Small intestine (tissue), 16 donors: ENCODE measurements at places on chromosomes 7 and 10.
A peak's percentile ranks its signal among the peaks of the same experiment; 100 is the strongest.

DNA sequence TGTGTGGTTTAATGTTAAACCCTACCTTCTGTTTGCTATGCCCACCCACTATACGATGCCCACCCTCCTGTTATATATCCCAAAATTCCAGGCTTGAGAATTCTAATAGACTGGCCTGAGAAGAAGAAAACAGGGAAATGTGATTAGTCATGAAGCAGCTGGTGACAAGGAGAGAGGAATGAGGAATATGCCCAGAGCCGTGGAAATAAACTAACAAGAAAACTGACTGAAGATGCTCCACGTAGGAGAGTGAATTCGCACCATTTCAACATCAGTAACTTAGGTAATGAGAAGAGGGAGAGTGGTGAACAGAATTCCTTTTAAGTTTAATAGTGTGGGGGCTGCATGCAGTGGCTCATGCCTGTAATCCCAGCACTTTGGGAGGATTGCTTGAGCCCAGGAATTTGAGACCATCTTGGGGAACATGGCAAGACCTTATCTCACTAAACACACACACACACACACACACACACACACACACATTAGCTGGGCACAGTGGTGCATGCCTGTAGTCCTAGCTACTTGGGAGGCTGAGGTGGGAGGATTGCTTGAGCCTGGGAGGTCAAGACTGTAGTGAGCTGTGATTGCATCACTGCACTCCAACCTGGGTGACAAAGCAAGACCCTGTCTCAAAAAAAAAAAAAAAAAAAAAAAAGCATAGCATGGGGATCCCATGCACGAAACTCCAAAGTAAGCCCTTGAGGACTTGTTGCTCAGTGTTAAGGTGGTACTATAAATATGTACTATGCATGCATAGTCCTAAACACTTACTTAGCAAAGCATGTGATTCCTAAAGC, 16.1 kb upstream of the SYPL1 start:
- DNase-seq, result no peak

GRCh38 chr10:91711885-91712680, 79.2 kb upstream of the PPP1R3C start:
- DNase-seq, result no peak

DNA sequence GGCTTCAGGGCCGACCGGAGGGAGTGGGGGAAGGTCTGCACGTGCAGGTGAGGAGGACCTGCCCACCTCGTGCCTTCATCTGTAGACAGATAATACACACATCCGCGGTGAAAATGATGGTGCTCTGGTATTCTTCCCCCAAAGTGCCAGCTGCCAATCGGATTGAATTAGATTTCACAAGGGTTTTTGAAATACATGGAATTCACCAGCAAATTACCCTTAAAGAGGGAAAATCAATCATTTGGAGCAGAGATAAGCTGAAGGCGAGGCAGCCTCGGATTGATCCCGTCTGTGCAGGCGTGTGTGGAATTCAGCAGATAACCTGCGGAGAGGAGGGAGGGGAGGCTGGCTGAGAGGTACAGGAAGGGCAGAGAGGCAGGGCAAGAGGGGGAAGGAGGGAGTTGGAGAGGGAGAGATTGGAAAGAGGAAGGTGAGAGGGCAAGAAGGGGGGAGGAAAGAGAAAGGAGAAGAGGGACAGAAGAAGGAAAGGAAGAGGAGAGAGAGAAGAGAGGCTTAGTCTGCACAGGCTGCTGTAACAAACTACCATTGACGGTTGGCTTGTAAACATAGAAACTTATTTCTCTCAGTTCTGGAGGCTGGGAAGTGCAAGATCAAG, 84.2 kb downstream of the C10orf105 start:
- DNase-seq, result peak; percentile 78

- DNase-seq, result no peak
Observed at GRCh38 chr7:46229409-46229808, 308.3 kb upstream of the IGFBP3 start.

DNA sequence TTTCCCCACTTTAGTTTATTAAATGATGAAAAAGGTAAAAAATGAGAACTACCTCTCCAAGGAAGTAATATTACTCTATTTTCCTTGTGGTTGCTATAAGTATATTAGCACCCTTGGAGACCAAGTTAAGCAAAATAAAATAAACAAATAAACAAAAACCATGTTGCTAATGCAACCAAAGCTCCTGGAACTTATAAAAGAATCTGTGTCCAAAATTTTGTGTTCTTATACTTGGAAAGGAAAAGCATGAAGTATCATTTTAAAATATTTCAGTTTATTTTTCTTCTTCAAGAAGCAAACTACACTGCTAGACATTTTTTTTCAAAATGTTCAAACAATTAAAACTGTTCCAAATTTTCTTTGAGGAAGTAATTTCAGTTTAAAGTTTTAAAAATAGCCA, 441.9 kb upstream of the LRRTM3 start:
- DNase-seq, result no peak

DNA sequence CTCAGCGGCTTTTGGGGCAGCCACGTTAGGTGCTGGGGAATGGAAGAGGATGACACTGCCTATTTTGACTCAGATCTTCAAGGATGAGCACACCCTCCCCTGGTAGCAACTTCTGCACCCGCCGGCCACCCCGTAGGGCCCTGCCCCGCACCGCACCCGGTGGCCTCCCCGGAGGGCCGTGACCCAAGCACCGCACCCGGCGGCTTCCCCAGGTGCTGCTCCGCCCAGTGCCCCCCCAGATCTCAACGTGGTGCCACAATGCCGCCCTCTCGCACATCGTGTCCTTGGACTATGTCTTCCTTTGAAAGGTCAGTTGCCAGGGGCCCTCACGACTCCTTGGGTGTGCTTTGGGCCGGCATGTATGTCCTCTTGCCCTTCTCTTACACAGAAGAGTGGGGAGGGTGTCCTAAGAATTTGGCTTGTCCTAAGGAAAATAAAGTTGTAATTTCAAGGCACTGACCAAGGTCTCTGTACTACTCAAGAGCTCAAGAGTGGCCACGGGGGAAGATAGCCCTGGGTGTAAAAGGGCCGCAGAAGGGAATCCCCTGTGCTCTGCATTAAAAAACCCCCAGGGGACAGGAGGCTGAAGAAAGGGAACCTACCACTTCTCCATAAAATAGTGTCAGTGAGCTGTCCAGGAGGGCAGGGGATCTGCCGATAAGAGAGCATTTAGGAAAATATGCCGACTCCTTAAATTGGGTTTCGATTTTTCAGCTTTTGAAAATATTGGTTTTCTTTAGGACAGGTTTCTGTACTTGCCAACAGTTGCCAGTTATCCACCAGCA, 1.6 kb upstream of the LANCL2 start:
- DNase-seq, result no peak

- DNase-seq, result no peak
Observed at GRCh38 chr7:15669443-15670090, 16.9 kb downstream of the MEOX2 start.

- peak; percentile 71 for DNase-seq
Observed at GRCh38 chr10:88932539-88933256, 19.9 kb downstream of the ACTA2 start.

GRCh38 chr10:16909271-16909767, 92.1 kb upstream of the RSU1 start:
- no peak for DNase-seq

GRCh38 chr10:86979296-86979818, 11.1 kb downstream of the ADIRF start:
- no peak for DNase-seq

GRCh38 chr10:63825111-63825510, 303.9 kb downstream of the REEP3 start:
- DNase-seq, result no peak

GRCh38 chr10:33774857-33775256, 440.4 kb upstream of the NRP1 start:
- DNase-seq, result no peak

DNA sequence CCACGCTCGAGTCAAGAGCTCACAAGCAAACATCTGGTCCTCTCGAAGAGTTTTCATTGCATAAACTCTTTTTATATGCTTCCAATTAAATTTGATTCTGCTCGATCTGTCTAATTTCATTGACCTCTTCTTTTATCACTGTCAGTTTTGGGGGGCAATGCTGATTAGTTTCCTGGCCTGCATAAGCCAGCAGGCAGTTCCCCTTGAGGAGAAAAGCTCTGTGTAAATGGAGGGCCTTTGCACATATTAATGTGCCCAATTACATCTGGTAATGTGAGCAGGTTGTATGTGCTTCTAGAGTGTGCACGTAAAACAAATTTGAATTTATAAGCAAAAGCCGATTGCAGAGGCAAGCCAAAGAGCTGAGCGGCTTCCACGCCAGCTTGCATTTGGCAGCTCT, 210.3 kb downstream of the ABCA13 start:
- no peak for DNase-seq

- no peak for DNase-seq
Observed at GRCh38 chr7:117195361-117196029, 127.4 kb downstream of the WNT2 start.

GRCh38 chr10:83862723-83863122, 276.6 kb upstream of the GHITM start:
- no peak for DNase-seq

- DNase-seq, result no peak
Observed at GRCh38 chr7:146659732-146660131, 543.1 kb downstream of the CNTNAP2 start.

DNA sequence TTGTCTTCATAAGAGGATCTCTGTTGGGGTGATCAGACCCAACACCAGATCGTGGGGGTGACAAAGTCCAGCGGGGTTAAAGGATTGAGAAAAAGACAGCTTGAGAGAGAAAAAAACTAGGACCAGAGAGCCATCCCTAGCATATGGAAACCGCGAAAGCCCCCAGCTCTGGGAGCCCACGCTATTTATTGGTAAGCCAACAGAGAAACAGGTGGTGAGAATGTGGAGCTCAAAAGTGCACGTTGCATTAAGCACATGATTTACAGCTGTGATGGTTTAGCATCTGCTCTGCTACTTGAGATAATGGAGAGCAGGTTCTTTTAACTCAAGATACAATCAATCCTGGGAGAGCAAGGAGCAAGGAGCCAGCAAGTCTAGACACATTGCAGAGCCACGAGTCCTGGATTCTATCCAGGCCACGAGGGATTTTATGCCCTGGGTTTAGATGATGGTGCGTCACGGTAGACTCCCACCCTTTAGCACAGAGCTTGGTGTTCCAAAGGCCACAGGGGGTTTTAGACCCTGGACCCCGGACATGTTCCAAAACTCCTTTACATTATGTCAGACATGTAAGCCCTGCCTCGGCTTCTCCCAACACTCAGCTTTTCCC, 755.2 kb upstream of the SORCS1 start:
- DNase-seq, result no peak

DNA sequence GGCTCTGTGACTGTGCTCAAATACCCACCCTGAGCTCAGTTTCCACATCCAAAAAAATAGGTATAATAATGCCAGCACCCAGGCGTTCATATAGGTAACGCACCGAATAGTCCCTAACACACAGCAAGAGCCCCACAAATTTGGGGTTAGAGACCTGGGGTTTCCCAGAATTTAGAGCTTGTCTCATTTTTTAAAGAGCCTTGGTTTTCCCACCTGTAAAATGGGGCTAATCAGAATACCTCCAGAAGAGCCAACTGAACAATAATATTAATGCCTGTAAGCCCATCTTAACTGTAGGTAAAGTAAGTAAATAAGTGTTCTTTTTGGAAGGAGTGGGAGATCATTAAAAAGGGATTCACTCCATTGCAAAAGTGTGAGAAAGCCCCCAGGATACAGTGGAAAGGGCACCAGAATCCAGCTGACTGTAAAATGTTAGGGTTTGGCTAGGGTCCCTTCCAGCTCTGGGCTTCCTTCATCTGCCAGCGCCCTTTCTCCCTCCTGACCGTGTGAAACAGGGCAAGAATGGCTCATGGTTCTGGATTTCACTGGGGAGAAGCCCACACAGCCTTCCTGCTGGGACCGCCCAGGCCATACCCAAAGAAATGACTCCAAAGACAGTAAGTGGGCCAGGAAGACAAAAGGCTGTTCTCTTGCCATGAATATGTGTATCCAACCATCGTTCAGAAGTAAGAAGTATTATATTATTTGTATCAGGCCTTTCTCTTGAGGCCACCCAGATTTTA, 2.1 kb downstream of the MTURN start:
- no peak for DNase-seq

DNA sequence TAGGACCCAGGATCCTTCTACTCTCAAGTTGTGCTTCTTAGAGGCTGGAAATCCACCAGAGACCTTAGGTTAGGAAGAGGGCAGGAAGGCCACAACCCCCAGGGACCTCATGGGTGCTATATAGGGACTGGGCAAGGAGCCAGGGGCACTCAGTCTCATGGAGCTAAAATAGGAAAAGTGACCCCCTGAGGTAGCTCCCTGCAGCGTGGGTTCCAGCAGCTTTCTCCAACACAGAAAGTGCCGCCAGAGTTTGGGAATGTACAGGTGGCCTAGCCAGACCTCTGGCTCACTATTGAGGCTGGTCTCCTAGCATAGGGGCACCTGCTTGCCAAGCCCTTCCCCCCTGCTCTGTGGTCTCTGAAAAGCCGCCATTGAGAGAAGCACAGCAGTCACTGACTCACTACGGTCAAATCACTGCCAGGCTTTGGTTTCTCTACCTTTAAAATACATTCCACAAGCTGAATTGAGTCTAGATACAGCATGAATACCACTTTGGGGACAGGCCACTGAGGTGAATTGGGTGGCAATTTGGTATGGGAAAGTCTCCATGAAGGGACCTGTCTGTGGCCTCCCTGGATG, 333.2 kb upstream of the PODXL start:
- no peak for DNase-seq
